CD4-positive, alpha-beta T cell treated with Interleukin-1 beta for 1 hour (primary cell): ENCODE measurements at places on chromosomes 3 and 15.

- no peak for DNase-seq
Measured at GRCh38 chr3:42032693-42033349, 58.3 kb upstream of the TRAK1 start.

DNA sequence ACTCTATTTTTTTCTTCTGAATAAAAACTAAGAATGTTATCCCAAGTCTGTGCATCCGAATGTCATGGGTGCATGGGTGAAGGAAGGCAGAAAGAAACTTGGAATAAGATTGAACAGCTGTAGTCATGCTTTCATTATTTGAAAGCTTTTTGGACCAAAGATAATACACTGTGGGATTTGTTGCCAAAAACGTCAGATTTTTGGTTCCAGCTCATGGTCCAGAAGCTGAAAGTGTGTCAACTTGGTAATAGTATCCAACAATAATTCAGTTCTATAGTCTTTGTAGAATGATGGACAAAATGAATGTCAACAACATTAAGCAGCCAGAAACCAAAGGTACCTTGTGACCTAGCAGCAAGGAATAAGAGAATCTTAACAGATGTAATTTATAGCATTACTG is 327.9 kb upstream of the ADAMTS9 start:
- DNase-seq: no peak

DNA sequence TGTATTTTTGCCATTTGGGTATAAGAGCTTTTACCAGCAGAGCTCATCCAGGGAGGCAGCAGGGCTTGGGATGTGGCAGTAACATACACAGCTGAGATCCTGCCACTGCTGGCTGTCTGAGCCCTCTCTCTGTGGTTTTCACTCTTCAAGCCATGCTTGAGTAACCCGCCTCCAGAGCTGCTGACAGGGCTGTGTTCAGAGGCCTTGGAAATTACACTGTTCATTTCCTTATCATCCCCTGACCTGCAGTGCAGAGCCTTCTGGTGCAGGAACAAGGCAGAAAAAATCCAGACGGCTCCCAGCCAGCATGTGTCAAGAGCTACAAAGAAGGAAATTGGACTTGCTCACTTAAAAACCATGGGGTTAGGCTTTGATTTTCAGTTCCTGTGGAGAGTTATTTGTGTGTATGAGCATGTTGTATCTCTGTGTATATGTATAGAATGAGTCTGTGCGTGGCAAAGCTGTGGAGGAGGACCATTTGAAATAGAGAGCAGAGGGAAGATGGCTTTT is 47.0 kb downstream of the ZNF609 start:
- DNase-seq: peak; percentile 19

DNA sequence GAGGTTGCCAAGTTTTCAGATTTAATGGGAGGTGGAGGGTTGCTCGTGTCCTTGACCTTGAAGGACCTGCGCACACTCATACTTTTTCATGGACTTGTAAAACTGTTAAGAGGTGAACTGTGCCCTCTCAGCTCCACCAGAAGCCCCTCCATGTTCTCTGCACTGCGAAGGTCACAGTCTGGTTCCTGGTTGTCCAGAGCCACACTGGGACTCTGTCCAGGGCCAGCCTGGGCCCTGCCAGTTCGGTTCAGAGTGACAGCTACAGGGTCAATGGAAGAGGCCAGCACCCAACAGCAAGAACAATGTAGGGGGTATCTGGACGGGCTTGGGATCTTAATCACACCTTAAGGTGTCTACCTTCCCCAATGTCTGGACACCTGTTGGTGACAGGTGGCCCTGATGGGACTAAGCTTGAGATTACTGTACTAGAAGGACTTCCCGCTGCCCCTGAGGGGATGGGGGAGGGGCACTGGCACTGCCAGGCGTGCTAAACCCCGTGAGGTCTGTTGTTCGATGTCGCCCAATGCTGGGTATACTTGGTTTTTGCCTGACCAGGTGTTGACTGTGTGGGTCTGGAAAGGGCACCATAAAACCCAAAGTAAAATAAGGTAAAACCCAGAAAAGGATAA is 34.7 kb downstream of the GRK7 start:
- DNase-seq: no peak

- DNase-seq: no peak
Measured at GRCh38 chr3:160128056-160128455, 97.2 kb upstream of the C3orf80 start.

GRCh38 chr3:25902586-25902985 is 112.7 kb downstream of the OXSM start:
- no peak for DNase-seq

GRCh38 chr3:48614044-48614443 is 4.6 kb upstream of the UQCRC1 start:
- no peak for DNase-seq

DNA sequence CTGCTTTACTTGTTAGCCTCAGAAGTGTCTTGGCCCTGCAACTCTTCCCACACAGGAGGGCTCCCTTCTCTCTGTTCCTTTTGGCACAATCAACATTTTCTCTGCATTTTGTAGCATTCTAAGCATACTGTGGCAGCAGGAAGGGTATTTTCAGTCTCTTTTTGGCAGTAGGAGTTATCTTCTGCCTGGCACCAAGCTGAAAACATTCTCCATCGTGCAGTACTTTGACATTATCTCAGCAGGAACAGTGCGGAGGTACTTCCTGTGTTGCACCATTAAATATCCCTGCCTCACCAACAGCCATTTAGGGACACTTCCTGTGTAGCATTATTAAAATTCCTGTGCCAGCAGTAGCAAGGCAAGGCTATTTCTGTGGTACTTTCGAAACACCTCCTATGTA is 233.2 kb upstream of the SEMA6D start:
- DNase-seq: no peak

GRCh38 chr3:131491775-131492174 is 11.0 kb downstream of the MRPL3 start:
- no peak for DNase-seq

DNA sequence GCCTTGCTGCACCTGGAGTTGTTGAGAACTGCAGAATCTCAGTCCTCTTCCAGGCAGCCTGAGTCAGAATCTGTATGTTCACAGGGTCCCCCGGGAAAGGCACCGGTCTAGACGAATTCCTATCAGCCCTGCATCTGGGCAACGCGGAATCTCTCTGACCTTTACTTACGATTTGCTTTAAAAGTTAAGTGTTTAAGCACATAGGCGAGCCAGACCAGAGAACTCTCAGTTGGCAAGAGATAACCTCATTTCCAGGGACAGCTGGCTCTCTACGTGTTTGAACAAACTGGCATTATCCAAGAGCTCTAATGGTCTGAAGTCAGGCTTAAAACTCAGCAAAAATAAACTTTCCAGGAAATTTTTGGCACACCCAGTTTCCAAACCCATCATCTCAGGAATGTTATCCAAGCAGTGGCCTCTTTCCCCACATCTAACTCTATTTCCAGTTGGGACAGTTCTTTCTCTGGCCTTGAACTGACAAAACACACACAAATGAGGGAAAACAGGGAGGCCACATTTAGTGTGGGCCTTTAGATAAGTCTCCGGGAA is 53.4 kb downstream of the HES1 start:
- no peak for DNase-seq
